Dermis microvascular lymphatic vessel endothelial cell (primary cell): ENCODE measurements at places on chromosomes 3 and 15.

- DNase-seq, result no peak
These were observed 280.6 kb upstream of the ZNF717 start for GRCh38 chr3:76065964-76066363.

- no peak for DNase-seq
These were observed 15.3 kb upstream of the KLHL25 start for GRCh38 chr15:85810075-85810474.

DNA sequence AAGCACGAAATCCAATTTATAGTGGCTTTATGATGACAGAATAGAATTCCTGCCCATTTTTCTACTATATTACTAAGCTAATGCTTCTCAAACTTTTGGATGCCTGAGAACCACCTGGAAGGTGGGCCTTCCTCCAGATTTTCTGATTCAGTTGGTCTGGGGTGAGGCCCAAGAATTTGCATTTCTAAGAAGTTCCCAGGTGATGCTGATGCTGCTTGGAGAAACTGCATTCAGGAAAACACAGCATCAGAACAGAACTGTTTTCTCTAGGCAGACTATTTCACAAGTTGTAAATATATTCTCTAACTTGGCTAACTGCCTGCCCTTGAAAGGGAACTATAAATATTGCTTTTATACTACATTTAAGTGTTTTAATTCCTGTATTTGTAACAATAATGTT lies 644.9 kb upstream of the DPPA4 start:
- DNase-seq, result no peak

DNA sequence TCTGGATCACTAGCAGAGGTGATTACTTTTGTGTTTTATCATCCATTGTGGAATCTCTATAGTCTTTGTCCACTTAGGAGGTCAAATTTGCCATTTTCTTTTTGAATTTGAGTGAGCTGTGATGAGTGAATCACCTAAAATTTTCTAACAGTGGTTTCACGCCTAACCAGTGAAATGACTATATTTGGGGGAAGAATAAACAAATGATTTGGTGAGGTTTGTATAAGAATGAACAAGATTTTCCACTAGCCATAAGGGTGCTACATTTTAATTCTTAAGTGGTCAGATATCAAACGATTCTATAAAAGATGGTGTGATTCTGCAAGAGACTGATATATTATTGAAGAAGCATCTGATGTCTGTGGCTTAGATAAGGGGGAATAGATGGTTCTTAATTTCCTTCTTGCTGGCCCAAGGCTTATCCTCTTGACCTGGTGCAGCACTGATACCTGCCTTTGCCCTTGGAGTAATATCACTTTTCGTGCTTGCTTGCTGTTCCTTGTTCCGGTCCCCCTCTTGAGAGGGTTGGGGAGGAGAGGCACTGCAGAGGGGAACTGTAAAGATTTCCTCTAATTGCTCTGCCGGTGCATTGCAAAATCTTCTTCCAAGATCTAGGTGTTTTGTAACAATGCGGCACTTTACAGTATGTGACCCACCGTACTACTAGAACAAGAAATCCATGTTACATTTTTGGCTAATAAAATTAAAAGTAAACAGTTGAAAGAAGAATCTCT lies 14.5 kb downstream of the C3orf20 start:
- DNase-seq, result no peak

- no peak for DNase-seq
These were observed 199.7 kb upstream of the NECTIN3 start for GRCh38 chr3:110871869-110872268.

- DNase-seq, result no peak
These were observed 22.2 kb upstream of the FBN1 start for GRCh38 chr15:48667701-48668100.

GRCh38 chr3:112448939-112449338 lies 50.3 kb downstream of the BTLA start:
- no peak for DNase-seq

GRCh38 chr3:181174676-181175233 lies 185.2 kb upstream of the DNAJC19 start:
- DNase-seq, result no peak

- DNase-seq, result no peak
These were observed 41.8 kb downstream of the GOLGB1 start for GRCh38 chr3:121707531-121708273.
